Left cardiac atrium (tissue), 4 donors: ENCODE measurements at places on chromosomes 5 and 9. TPM values are rescaled to one million over a fixed set of nuclear protein-coding genes. Genes with fewer than 3 reads are reported as not detected.

- DNase-seq = no peak
Observed at GRCh38 chr9:108259917-108260675, 595.7 kb downstream of the ACTL7B start.

DNA sequence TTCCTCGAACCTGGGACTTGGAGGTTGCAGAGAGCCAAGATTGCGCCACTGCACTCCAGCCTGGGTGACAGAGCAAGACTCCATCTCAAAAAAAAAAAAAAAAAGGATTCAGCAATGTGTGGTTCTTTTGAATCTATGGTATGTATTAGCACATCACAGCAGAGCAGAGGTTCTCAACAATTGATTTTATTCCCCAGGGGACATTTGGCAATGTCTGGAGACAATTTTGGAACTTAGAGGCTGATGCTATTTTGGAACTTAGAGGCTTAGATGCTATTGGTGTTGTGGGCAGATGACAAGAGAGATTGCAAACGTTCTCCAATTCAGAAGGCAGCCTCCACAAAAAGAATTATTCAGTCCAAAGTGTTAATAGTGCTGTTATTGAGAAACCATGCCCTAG, 115.2 kb downstream of the TMC1 start:
- DNase-seq = no peak

DNA sequence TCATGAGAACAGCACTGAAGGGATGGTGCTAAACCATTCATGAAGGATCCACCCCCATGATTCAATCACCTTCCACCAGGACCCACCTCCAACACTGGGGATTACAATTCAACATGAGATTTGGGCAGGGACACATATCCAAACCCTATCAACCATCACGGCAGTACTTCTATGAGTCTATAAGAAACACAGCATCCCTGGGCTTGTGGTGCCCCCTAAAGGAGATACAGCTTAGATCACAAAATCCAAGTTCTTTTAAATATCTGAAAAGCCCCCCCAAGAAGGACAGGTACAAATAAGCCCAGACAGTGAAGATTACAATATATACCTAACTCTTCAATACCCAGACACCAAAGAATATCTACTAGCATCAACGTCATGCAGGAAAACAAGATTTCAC, 233.7 kb upstream of the ADRA1B start:
- DNase-seq = no peak

GRCh38 chr9:21919377-21920362, 74.5 kb downstream of the CDKN2A start:
- DNase-seq = no peak

DNA sequence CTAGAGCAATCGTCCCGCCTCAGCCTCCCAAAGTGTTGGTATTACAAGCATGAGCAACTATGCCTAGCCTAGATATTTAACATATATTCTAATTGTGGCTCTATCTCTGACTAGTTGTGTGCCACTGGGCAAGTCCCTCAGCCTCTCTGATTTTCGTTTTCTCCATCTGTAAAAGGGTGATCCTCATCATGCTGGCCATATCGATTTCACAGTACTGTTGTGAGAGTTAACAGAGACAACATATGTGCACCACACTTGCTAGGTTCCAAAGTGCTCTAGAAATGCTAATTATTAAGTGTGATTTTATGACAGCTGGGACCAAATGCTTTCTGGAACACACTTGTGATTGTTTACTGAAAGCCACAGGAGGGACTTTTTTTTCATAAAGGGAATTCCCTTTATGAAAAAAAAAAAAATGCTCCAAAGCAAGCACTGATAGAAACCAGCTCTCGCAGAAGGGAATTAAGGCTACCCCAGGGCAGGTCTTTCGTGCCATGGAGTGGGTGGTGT, 78.5 kb upstream of the EPB41L4B start:
- DNase-seq = no peak

- DNase-seq = no peak
Observed at GRCh38 chr5:52767217-52767743, 20.4 kb upstream of the ITGA1 start.

DNA sequence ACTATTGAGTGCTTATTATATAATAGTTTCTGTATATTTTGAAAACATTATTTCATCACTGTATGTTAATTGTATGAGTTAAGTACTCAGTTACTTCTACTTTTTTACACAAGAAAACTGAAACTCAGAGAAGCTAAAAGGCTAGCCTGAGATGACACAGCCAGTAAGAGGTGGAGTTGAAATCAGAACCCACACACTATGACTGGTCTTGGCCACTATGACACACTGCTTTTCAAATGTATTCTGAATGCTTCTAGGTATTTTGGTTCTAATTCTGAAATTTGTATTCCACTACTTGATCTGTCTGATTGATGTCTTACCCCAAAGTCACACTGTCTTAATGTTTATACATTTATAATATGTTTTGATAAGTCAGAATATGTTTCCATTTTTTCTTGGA, 181.8 kb downstream of the ZDHHC21 start:
- no peak for DNase-seq

GRCh38 chr9:86200599-86201162, 58.8 kb downstream of the C9orf153 start:
- no peak for DNase-seq

- no peak for DNase-seq
Observed at GRCh38 chr9:123251741-123252140, 16.6 kb downstream of the STRBP start.

- DNase-seq = no peak
Observed at GRCh38 chr5:1090538-1090937, 21.3 kb downstream of the SLC12A7 start.

DNA sequence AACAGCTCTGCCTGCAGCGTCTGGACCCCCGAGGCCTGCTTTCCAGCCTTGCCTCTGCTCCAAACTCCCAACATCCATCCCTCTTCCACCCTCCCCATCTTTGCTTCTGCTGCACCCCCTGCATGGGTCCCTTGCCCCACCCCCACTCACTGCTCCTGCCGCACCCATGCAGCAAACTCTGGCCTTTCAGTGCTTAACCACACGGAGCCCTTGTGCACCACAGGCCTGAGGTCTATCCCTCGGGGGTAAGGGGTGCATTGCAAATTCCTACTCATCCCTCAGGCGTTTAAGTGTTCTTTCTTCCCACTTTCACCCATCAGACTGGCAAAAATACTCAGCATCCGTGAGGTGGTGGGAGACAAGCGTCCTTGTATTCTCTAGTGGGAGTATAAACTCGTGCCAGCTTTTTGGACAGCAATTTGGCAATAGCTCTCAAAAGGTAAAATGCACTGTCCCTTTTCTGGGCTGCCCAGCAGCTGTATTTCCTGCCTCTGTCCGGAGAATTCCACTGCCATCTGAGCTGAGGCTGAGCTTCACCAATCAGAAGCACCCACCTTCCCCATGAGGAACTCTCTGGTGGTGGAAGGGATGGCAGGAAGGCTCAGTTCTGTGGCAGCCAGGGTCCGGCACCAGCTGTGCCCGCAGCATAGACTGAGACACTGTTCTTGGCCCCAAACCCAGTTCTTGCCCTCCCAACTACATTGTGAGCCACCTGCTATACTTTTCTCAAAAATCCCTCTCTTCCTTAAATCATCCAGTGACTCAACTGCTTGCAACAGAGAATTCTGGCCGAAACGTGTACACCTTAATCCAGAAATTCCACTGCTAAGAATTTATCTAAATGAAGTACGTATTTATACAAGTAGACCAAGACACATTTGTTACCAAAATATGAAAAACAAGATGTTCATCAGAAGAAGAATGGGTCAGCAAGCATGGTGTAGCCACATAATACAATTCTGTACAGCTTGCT, 15.0 kb downstream of the PSMB7 start:
- DNase-seq = no peak

DNA sequence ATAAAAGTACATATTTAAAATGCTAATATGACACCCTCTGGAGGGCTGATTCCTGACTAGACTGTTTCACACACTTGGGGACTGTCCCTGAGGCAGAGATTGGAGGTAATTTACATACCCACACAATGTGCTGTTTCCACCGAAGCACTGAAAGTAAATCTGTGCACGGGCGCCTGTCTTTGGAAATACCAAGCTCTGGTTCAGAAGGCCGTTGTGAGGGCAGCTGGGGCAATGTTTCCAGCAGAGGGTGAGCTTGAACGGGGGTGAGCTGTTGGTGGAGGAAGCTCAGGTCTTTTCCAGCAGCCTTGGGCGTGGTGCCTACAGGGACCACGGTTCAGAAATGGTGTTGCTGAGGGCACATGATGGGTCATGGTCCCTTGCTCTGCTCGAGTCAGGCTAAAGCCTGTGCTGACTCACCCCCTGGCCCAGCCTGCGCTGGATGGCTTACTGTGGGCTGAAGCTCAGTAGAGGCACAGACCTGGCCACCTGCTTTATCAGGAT, 25.8 kb upstream of the HMCN2 start:
- no peak for DNase-seq

- DNase-seq = no peak
Observed at GRCh38 chr5:72812488-72812887, 4.0 kb upstream of the TNPO1 start.

DNA sequence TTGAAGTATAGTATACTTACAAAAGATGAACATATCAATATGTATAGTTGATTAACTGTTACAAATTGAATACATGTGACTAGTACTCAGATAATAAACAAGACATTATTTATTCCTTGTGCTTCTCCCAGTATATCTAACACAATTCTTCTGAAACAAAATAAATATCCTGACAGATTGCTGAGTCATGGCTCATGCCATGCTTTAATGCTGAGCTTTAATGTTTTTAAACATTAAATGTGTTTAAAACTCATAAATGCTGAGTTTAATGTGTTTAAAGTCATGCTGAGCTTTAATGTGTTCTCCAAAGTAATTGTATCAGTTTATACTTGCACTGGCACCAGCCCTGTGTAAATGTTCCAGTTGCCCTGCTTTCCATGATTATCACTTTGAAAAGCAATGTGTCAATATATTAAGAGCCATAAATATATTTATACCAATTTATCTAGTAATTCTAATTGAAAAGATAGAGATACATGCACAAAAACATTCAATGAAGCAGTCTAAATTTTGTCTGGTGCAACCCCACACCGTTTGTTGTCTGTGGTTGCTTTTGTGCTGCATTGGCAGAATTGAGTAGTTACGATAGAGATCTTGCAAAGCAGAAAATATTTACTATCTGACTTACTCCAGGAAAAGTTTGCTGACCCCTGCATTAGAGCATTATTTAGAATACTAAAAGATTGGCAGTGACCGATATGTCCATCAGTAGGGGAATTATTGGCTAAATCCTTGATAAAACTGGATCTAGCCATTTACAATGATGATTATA, 15.7 kb downstream of the KIAA1958 start:
- no peak for DNase-seq

GRCh38 chr5:132080595-132080994, 7.0 kb downstream of the CSF2 start:
- DNase-seq = no peak

DNA sequence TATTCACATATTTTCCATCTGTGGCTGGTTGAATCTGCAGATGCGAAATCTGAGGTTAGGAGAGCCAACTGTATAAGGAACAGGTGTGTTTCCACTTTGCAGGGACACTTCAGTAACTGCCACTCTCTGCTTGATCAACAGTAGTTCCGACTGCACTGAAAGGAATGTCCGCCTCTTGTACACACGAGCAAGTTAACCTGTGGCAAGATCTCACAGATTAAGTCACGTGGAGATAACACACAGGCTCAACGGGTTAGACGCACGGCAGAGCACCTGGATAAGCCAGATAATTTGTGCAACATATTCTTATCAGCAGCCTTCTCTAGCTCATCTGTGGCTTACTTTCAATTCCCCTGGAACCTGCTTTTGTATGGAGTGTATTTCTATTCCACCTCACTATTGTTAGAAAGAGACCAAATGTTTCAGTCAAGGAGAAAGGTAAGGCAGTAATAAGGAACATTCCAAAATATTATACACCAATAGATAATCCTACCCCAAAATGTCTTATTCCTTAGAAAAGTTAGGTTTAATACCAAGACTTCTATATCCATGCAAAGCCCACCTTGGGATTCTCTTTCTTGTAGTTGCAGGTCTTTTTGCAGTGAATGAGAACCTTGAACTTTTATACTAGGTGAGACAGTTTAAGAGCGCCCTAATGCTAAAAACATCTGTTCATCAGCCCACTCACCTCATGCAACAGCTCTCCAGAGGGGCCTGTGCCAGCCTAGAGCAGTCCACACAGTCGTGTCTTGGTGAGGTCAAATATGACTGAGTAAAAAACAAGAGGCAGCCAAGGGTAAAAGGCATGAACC, 6.5 kb upstream of the C9 start:
- DNase-seq = no peak

DNA sequence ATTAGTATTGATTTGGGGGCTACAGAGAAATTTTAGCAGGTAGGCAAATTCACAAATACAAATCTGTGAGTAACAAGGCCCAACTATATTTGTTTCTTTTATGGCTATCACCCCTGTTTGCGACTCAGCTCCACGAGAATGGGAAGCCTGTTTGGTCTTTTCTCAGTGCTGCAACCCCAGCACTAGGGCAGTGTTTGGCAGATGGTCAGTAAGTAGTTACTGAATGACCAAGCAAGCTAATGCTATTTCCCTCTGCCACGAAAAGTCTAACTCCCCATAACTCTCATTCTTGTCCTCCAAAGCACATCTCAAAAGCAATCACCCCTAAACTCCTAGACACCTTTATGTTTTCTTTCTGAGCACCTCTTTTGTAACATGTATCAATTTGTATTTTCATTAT, 245.6 kb downstream of the DNAH5 start:
- DNase-seq = no peak

DNA sequence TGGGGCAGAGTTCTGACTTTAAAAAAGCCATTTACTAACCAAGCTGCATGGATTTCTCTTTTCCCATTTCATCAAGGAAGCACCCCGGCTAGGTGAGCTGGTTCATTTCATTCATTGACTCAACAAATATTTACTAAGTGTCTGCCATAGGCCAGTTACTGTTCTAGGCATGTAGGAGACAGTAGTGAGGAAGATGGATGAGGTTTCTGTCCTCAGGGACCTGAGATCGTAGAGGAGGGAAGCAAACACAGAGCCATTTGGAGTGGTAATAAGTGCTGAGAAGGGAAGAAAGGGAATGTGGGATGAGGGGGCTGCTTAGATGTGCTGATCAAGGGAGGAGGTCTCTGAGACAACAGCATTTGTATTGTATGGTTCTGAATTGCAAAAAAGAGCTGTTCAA, 120.4 kb downstream of the C9orf152 start:
- no peak for DNase-seq

GRCh38 chr9:86782831-86783230, 164.5 kb downstream of the GAS1 start:
- DNase-seq = no peak

GRCh38 chr5:25119650-25120049, 474.9 kb upstream of the CDH10 start:
- DNase-seq = no peak

DNA sequence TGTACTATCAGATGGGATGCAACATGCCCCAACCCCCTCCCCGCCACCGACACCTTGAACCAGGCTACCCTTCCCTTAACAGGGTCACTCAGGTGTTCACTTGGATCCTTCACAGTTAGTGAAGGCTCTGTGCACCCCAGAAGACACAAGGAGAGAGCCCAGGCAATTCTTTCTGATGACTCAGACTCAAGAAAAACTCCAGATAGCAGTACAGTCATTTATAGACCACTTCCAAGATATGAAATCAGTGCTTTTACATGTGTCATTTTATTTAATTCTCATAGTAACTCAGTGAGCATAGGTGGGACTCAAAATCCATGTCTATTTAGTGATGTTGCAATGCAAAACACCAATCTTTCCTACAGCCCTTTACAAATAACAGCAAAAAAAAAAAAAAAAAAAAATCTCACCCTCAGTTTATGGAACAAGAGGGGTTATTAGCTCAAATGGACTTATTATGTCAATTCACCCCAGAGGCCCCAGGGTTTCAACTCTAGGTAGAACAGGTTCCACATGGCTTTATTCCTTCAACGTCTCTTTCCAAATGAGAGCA, 71.9 kb downstream of the FOXD1 start:
- no peak for DNase-seq

CCL19 gene
- 13.4 TPM for total RNA-seq

IL7R gene
- total RNA-seq = 4.2 TPM

HACD4 gene
- 1.0 TPM for total RNA-seq

ZFP2 gene
- 1.2 TPM for total RNA-seq

PCDHB12 gene
- 2.6 TPM for total RNA-seq
